ENCODE measurements at places on chromosomes 4 and X.

- peak; percentile 20 for DNase-seq
Measured at GRCh38 chr4:83599183-83599582, 63.3 kb downstream of the GPAT3 start.

DNA sequence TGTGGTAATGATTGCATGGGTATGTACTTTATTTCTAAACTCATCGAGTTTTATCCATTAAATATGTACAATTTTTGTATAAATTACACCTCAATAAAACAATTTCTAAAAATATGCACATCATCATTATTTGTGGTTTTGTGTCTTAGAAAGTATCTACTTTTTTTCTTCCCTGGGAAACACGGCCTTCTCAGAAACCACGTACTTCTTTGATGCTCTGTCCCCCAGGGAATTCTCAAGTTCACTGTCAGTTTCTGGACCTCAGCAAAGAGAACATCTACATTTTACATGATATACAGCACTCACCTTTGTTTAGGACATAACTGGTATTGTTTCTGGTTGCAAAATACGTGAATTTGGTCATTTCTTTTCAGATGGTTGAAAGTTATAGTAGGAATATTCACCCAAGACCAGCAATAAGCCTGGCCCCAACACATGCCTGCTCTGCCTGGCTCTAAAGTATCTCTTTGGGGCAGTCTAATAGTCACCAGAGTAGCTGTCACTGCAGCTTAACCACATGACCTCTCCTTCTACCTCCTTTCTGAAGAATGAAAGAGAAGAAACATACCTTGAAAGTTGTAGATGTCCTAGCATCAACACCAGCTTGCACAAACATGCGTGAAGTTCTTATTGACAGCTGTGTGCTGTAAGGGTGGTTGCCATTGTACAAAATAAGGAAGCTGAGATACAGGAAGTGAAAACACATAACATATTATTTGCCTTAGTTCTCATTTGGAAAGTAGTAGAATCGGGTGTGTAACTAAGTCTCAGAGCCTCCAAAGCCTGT lies 48.4 kb upstream of the SPANXN4 start:
- no peak for DNase-seq

DNA sequence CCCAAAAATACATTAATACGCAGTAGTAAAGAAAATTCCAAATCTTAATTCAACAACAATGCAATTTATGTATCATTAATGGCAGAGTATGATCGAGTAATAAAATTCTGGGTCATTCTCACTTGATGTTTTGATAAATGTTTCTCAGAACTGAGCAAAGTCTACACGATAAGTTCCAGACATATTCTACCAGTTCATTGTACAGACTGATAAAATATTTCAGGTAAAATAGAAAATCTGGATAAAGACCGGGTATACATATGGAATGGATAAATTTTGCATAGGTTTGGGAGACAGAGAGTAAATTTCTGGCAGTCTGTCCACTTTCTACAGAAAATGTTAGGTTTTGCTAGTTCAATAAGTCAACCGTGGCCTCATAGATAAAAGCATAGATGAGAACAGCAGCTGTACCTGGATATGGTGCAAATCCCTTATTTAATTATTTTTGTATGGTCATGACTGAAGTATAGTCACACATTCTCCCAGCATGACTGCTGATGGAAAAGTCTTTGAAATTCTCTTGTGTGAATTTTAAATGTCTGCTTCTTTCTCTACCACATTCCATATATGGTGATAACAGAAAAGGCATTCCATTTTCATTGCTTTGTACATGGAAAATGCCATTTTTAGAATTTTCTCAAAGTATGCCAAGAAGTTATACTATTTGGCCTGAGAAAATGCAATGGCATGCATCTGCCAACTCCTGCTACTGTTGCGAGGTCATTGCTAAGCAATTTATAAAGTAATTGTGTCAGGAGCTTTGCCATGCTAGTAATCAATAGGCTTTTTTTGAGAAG lies 301.9 kb upstream of the ARSJ start:
- DNase-seq: peak; percentile 53

DNA sequence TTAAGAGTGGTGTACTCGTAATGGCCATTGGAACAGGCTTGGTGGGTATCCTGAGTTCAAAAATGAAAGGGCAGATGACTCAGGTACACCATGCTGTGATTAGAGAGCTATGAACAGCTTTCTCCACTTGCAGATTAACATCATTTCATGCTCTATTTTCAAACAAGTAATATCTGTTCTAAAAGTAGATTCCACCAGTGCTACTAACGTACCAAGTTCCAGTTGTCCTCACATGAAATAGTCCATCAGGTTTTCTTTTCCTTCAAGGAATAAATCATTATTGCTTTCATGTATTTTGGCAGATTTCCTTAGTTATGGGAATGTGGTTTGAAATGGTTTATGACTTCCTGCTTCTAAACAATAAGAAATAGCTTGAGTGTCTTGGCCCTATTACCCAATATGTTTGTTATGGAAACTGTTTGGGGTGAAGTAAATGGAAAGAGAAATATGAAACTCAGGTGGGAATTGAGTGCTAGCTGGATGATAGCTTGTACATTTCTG lies 49.9 kb downstream of the PCDH7 start:
- peak; percentile 22 for DNase-seq

- no peak for DNase-seq
Measured at GRCh38 chr4:27742816-27743215, 882.2 kb downstream of the STIM2 start.

DNA sequence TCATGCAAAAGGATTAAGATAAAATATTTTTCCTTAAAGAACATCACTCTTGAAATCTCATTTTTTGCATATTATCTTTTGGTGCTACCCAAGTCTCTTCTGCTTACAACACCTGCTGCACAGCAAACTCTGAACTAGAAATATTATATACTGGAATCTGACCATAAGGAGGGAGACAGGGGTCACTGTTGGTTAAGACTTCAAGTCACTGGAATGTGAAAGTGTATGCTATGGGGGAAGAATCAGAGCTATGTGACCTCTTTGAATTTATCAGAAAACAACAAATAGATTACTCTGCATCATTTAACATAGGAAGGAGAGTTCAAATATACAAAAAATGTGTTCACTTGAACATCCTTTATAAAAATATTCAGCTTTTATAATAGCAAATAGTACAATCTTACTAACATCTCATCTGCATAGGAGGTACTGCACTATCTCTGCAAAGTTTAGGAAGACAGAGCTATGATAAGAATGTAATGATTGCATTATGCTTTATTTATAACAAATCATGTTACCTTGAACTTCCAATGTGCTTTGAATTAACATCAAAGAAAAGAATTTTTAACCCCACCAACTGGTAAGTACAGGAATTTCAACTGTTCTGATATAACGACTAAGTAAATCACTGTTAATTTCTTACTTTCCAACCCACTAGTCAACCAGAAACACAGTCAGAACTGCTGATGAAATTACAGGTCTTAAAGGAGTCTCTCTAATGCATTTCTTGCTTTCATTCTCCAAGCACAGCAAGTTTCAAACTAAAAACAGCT lies 69.8 kb downstream of the ZNF827 start:
- DNase-seq: no peak

- no peak for DNase-seq
Measured at GRCh38 chrX:133005042-133005441, 46.6 kb upstream of the HS6ST2 start.

DNA sequence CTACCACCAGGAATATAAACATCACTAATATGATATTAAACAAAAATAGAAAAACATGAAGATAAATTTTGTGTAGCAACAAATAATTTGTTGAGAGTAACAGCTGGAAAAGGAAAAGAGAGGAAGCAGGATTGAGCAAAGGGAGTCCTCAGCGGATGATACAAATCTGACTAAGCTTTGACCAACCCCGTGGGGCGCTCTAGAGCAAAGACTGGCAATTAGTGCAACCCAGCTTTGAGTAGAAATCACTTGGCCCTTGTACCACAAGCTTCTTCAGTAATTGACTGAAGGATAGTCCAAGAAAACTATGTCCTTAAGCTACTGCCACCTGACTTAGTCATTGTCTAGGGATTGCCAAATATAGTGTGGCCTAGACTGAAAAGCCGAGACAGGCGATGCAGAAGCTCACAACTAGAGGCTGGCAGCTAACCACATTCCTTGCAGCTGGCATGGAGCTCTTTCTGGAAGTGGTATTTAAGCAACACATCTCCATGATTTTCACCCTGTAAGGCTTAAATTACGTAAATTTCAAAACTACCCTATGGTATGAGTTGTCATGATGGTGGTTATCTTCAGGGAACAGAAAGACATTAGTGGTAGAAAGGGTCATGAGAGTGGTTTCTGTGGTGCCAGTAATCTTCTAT lies 396.0 kb downstream of the PDGFC start:
- DNase-seq: peak; percentile 8

GRCh38 chrX:31508338-31508737 lies 436.5 kb upstream of the FTHL17 start:
- no peak for DNase-seq

DNA sequence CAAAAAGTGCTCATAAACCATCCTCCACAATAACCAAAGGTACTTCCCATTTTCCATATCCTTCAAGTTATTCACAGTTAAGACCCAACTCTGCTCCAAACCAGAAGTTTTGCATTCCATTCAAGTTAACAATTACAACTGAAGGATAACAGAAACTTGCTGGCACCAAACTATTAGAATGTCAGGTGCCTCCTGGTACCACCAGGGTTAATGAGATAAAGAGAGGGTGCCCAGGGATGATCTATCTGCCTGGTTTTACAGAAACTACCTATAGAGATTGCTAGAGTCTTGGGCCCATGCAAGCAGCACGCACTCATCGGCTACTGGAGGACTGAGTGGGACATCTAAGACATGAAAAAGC lies 114.6 kb downstream of the RBM47 start:
- no peak for DNase-seq

GRCh38 chrX:107712231-107713202 lies 63.1 kb downstream of the TSC22D3 start:
- DNase-seq: peak; percentile 26

- DNase-seq: no peak
Measured at GRCh38 chr4:98608356-98608755, 50.1 kb downstream of the TSPAN5 start.

- DNase-seq: no peak
Measured at GRCh38 chrX:19389227-19389845, 45.6 kb downstream of the PDHA1 start.
